ENCODE measurements at places on chromosomes 5 and 9.

GRCh38 chr9:23682891-23683431 is 143.1 kb downstream of the ELAVL2 start:
- no peak for DNase-seq

DNA sequence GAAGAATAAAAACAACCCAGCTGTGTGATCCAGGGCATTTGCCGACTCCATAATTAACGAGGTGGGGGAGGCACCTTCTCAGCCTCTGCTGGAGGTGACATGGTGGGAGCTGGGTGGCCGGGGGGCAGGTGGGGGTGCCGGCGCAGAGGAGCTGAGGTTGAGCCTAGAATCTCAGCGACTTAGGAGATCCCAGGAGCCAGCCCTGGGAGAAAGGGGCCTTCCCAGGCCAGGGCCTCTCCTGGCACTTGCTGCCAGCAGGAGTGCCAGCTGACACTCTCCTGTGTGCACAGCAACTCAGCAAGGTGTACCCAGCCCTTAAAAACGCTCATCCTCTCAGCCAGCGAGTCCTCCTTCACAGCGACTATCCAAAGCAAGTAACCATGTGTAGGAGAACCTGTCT is 62.8 kb upstream of the FCN1 start:
- DNase-seq, result no peak

DNA sequence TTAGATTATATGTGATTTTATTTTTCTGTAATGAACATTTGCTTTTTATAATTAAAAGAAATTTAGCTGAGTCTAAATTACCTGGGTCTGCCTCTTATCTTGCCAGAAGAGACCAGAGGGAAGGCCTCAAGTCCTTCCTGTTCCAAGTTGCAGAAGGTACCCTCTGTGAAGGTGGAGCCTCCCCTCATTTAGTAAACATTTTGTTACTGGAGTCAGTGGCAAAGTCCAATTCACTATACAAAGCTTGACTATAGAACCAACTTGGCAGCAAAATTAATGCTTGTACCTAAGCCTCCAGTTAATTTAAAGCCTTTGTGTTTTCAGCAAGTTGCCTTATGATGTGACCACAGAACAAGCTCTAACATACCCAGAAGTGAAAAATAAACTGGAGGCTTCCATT is 42.8 kb upstream of the F2R start:
- DNase-seq, result no peak

- no peak for DNase-seq
These were observed 390.6 kb upstream of the C9orf72 start for GRCh38 chr9:27963836-27964235.

DNA sequence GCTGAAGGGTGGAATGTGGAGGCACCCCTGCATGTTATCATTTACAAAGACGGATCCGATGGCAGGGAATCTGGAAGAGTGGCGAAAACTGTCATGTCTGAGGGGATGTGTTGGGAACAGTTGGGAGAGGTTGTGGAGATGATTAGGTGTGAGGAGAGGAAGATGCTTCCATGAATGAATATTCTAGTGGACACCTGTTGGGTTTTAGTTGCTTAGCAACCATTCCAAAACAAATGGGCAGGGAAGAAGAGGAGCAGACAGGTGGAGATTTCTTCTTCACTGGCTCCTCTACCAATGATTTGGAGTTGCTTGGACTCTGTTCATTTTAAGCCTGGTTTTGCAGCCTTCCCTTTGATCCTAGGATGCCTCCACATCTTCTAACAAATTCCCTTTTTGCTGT is 465.3 kb upstream of the CLINT1 start:
- DNase-seq, result no peak

DNA sequence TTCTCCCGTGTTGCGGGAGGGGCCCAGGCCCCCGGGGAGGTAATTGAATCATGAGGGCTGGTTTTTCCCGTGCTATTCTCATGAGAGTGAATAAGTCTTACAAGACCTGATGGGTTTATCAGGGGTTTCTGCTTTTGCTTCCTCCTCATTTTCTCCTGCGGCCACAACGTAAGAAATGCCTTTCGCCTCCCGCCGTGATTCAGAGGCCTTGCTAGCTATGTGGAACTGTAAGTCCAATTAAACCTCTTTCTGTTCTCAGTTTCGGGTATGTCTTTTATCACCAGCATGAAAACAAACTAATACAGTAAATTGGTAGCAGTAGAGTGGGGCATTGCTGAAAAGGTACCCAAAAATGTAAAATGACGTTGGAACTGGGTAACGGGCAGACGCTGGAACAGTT is 1035.1 kb downstream of the DTWD2 start:
- no peak for DNase-seq
